ENCODE measurements at places on chromosomes 7 and 10.

DNA sequence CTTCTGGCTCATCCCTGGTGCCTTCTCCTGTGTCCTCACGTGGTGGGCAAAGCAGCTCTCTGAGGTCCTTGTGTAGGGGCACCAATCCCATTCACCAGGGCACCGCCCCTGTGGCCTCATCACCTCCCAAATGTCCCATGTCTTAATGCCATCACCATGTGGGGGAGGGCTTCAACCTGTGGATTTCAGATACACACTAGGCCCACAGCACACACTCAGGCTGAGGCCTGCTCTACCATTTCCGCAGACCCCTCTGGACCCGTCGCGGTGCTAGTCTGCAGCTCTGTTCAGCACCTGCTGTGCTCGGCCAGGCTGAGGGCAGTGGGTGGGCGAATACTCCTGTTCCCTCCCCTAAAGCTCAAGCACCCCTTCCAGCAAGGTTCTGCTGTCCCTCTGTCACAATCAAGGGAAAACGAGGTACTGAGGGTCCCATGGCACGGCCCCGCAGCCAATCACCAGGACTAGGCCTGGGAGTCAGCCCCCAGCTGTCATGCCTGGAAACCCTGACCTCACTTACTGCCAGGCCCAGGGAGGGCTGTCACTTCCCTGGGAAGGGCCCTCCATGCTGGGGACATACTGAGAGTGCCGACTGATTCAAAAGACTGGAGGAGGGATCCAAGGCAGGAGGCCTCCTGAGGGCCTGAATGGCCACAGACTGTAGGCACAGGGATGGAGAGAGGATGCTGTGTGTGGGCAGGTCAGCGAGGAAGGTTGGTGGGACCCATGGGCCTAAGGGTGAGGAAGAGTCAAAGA is 123.8 kb upstream of the RET start:
- DNase-seq: no peak

GRCh38 chr7:140263277-140263676 is 86.5 kb upstream of the KDM7A start:
- DNase-seq: no peak

GRCh38 chr7:26777385-26777784 is 87.0 kb downstream of the SKAP2 start:
- no peak for DNase-seq

DNA sequence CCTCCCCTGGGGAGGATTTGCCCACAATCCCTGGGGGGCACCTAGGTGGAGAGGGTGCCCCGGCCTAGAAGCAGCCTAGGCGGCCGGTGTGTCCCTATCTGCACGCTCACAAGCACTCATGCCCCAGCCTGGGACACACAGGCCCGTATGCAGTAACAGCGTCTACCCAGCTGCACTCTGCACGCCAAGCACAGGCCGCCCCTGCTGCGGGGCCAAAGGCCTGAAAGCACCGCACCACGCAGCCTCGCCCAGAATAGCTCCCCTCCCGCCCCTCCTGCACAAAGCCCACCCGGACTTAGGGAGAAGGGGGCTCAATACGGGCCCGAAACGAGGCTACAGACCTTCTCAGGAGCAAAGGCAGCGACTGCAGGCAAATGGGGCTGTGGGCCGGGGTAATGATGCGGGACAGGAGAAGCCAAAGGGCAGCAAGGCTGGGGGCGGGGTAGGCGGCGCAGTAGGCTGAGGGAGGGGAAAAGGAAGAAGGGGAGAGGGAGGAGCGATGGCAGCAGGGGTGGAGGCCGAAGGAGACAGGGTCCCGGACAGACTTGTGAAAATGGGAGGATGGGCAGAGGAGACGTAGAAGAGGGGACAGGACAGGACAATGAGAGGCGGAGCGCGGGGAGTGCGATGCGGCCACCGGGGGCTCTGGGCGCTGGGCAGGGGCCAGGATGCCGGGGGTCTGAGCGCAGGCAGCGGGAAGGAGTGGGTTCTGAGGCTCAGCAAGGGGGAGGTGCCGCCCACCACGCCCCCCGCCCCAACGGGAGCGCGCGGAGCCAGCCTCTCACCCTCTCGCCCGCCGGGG is 544 bp downstream of the GPRIN2 start:
- DNase-seq: no peak

DNA sequence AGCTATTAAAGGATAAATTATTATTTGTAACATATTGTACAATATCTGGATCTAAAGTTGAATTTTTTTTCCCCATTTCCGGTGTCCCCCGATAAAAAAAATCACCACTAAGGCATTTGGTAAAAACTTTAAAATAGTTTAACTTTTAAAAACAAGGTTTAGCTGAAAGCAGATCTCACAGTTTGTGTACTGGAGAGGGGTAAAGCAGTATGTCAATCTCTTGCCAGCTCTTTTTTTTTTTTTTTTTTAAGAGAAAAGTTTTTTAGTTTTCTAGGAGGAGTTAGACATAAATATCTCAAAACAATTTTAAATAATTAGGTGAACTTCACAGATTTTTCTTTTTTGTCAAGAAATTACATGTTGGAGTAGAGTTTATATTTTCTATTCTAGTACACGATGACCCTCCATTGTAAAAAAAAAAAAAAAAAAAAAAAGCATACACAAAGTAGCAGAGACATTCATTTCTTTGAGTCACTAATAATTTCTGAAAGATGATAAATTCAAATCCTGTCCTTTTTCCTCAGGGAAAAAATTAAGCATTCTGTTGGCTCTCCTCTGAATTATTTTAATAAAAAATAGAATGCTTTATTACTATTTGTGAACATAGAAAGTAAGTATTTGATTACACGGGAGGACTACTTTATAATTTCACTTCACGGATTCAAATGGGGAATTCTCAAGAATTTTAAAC is 1.9 kb upstream of the HBP1 start:
- DNase-seq: no peak

DNA sequence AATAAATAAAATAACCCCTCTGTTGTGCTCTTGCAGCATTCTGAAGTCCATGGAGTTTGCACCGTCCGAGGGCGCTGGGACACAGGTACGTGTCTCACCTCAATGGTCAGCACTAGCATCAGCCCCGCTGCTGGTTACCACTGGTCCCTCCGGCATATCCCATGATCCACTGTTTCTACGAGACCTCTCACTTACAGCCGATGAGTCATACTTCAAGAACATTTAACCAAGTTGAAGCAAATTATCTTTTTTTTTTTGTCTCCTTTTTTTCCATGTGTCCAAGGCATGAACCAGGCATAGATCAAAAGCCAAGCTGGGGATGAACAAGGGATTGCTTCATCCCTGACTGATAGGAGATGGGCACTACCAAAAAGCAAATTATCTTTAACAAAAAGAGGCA is 92.9 kb upstream of the SH2B2 start:
- DNase-seq: no peak

DNA sequence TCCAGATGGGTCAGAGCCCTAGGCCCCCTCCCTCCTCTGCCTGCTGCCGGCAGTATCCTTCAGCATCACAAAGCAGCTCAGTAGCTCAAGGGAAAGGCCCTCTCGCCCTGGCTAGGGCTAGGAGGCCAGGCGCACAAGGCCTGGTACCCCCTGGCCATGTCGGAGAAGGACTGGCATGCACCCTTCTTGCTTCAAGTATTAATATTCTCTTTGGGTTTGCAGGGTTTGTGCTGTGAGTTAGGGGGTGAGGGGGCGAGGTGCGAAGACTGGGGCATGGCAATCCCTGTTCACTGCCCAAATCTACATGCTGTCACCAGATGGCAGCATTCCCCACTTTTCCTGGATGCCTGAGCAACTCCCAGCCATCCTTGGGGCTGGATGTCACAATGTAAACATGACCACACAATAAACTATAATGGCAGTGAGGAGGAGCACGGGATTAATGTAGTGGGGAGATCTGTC is 105.2 kb downstream of the NEURL1 start:
- DNase-seq: no peak

DNA sequence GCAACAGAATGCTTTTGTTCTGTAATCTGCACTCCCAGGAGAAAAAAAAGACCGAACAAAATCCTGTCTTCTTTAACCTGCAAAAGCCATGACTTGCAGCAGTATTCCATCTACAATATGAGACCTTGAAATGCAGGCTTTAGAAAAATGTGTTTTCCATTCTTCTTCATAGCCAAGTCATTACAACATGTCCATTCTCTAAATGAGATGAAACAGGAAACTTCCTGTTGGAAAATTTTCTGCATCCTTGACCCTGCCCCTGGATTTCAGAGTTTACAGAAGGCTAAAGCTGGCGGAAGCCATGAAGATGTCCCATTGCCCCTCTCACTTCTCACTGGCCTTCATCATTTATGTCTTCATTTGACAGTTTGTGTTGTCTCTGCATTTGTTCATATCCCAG is 546.4 kb downstream of the TNS3 start:
- no peak for DNase-seq

DNA sequence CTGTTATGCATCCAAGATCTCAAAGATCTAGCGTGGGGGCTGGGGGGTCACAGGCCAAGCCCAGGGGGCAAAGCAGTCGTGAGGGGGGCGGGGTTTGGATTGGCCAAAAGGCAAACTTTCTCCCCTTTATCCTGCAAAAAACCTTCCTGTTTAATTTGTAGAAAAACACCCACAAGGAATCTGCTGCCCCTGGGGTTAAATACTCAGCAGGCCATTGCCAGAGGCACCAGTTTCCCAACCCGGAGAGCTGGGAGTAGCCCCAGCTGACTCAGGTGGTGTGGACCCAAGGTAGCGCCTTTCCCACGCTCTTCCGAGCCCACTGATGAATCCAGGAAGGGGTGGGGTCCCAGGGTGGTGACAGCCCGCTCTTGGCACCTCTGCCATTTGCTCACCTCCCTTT is 21.4 kb downstream of the KCP start:
- no peak for DNase-seq

DNA sequence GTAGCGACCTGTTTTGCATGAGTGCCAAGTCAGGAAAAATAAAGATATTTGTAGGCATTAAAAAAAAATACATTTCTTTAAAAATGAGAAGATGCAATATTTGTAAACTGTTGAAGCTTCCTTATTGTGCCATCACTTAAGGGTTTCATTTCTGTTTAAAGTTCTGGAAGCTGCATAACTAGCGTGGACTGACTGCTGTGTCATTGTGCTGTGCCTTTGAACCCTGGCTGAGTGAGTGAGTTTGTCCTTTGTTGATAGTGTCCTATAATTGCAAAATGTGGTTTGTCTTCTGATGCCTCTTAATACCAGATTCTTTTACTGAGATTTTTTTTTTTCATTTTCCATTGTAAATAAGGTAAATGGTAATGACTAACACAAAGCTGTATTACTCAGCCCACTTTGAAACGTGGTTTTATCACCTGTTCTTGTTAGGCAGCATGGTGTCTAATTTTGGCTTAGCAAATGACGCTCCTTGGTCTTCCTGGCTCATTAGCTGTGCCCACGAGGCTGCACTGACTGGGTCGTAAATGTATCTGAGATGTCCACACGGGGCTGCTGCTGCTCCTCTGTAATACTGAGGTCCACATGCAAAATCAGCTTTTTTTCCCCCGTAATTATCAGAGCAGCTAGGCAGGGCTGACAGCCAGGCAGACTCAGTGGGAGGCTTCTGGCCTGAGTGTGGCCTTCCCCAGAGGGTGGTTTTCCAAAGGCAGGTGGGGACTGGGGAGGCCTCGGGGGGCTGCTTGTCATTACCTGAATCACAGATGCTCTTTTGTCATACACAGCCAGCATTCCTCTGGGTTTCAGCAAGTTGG is 14.8 kb downstream of the ZSCAN25 start:
- DNase-seq: no peak

DNA sequence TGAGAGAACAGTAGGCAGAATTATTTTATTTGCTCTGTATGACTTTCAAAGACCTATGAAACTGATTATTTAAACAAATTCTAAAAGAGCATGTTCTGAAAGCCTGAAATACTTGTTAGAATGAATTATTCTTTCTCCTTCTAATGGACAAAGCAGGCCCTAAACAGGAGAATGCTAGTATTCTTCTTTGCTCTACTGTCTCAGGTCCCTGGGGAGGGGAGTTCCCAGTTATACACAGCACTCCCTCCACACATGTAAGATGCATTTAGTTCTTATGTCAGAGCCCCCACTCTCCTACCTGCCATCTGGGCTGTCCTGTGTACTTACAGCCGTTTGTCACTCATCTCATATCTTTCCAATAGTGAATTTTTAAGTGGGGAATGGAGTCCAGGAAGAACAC is 633.5 kb upstream of the ANKRD30A start:
- DNase-seq: no peak

GRCh38 chr10:78450807-78451485 is 417.3 kb downstream of the RPS24 start:
- no peak for DNase-seq
